Trophoblast cell (in vitro differentiated cells and primary cell): ENCODE measurements at places on chromosomes 6 and 20.

DNA sequence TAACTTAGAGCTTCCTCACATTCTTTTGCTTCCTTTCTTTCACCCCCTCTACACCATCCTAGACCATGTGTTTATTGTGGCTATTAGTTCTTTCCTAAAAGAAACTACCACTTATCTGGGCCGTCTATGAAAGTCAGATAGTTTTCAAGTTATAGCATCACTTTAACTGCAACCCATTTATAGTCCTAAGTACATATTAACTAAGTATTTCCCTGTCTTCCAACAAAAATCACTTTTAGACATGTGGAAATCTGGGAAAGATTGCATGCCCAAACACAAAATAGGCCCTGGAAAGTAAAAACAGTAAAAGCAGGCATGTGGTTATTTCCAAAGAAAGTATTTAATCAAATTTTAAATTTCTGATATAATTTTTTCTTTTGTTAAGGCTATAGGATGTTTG lies 5.5 kb downstream of the MYLIP start:
- no peak for DNase-seq

DNA sequence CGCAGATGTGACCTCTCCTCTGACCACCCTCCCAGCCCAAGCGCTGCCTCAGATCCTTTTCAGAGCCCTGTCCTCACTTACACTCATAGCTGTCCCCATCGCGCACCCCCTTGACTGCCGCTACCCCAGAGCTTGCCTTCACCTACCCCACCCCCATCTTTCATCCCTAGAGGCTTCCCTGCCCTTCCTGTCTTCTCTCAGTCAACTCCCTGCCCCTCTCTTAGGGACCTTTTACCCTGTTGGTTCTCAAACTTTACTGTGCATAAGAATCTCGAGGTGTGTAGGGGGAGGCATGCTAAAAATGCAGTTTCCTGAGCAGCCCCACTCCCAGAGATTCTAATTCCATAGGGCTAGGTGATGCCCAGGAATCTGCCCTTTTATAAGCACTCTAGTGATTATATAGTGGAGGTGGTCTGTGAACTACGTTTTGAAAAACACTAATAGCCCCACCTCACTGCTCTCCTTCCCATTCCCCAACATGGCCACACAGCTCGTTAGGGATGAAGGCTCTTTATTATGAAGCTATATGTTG lies 725 bp downstream of the TM9SF4 start:
- no peak for DNase-seq

- DNase-seq, result no peak
These were observed 14.1 kb downstream of the OSBPL2 start for GRCh38 chr20:62252342-62252966.

GRCh38 chr6:131972741-131973140 lies 21.6 kb upstream of the CCN2 start:
- no peak for DNase-seq

DNA sequence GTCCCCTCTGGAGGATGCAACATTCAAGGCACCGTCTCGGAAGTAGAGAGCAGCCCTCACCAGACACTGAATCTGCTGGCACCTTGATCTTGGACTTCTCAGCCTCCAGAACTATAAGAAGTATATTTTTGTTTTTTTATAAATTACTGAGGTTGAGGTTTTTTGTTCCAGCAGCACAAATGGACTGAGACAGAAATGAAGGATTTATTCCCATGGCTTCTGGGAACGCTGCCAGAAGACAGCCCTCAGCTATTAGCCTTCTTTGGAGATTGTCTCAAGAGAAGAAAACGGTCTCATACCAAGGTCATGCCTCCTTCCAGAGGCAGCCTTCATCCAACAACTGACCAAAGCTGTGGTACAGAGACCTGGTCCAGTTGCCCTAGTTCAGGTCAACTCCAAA lies 85.4 kb downstream of the CHMP4B start:
- DNase-seq, result no peak

DNA sequence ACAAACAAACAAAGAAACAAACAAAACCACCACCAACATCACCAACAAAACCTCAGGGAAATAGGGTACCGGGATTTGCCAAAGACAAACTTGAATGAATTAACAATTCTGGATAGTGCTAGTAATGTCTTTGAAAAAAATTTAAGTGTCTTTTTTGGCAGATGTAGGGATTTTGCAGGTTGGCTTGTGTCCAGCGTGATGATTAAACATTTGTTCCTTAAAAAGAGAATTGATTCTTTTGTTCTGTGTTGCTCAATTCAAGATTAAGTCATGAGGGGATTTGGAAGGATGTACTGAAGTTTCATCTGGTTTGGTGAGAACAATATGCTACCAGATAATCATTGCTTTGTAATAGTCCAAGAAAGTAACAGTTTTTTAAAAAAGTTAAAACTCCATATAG lies 125.1 kb upstream of the HS3ST5 start:
- no peak for DNase-seq

- DNase-seq, result no peak
These were observed 175.0 kb downstream of the CBLN4 start for GRCh38 chr20:55830121-55830827.

GRCh38 chr6:90219209-90219985 lies 77.2 kb downstream of the BACH2 start:
- DNase-seq, result peak; percentile 46

DNA sequence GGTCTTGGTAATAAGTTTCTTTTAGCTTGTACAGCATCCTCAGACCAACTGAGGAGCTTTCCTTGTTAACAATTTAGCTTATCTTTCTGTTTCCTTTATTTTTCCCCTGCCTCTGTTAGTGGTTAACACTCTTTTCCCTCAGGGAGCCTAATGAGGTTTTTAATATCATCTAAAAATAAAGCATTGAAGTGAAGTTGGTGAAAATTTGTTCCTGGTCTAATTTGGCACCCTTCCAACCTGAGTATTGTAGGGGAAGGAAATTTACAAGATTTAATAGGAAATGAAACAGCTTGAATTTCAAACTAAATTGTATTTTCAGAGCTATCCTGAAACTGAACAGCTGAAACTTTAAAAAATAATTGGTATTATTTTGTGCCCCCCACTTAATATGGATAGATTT lies 28.1 kb upstream of the VAPB start:
- DNase-seq, result no peak

DNA sequence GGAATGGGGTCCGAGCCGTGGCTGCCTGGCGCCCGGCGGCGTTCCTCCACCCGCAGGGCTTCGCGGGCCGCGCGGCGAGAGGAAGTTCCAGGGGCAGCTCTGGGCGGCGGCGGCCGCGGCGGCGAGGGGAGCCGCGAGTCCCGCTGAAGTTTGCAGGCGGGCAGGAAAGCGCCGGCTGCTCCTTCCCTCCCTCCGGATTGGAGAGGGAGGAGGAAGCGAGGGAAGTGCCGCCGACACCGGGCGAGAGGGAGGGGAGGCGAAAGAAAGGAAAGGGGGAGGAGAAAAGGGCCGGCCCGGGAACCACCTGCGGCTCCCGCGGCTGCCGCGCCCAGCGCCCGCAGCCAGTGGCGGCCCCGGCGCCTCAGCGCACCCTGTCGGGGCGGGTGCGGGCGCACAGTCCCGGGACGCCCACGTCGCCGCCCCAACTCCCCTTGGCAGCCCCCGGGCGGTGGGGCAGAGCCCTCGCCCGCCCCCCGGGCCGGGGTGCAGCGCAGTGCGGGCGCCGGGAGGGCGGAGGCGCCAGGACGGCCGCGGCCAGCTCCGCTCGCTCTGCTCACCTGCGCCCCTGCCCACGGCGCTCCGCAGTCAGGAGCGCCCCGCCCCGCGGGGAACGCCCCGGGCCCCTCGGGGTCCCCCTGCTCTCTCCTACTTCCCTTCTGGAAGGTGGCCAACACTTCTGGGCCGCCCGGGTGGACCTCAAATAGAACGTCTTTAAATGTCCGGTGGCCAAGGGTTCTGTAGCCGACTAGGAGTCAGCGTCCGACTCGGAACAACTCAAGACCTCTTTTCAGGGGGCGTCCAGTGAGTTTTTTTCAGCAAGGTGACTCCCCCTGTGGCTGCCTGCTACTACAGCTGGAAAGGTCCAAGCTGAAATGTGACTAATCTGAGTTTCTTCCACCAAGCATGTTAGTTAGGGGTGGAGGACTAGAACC lies 80.3 kb upstream of the CCDC28A start:
- peak; percentile 80 for DNase-seq

- peak; percentile 12 for DNase-seq
These were observed 299.9 kb upstream of the SUPT3H start for GRCh38 chr6:45677381-45678284.
